A549 treated with AZD2906 at 1 μM for 4 hours (cell line): ENCODE measurements at places on chromosomes 1 and 21. TPM values are rescaled to one million over a fixed set of nuclear protein-coding genes. Genes with fewer than 3 reads are reported as not detected.

ACP6 gene
- 14.3 to 23.3 TPM (median 21.8 TPM) in 5 replicates for total RNA-seq

MYOC gene
- not detected in 5 replicates for total RNA-seq

CD1C gene
- not detected in 5 replicates for total RNA-seq

TCEANC2 gene
- 1.8 to 2.5 TPM (median 2.3 TPM) in 5 replicates for total RNA-seq

CITED4 gene
- 46.7 to 127 TPM (median 108 TPM) in 5 replicates for total RNA-seq

AADACL4 gene
- not detected in 5 replicates for total RNA-seq

IRF6 gene
- total RNA-seq, result 0.13 to 0.30 TPM (median 0.15 TPM) in 5 replicates

CCDC30 gene
- total RNA-seq, result 0.32 to 0.88 TPM (median 0.62 TPM) in 5 replicates

LDLRAD1 gene
- not detected in 5 replicates for total RNA-seq
